Endothelial cell of umbilical vein (primary cell): ENCODE measurements at places on chromosomes 3 and 15. TPM values are rescaled to one million over a fixed set of nuclear protein-coding genes. Genes with fewer than 3 reads are reported as not detected.
A peak's percentile ranks its signal among the peaks of the same experiment; 100 is the strongest.

Gene PPM1M
- 13.0 and 13.7 TPM in 2 replicates for total RNA-seq

Gene MAP6D1
- 3.2 and 3.5 TPM in 2 replicates for total RNA-seq

Gene FHIT
- 2.2 and 3.1 TPM in 2 replicates for total RNA-seq

Gene POLQ
- total RNA-seq, result 9.5 and 10.8 TPM in 2 replicates

Gene STT3B
- 113 and 114 TPM in 2 replicates for total RNA-seq

- no peak for DNase-seq
- H3K27me3 ChIP-seq, result no peaks in the 10 kb centered on the region
- H3K27ac ChIP-seq, result no peak overlapping the region
- no peaks in the 10 kb centered on the region for H3K4me1 ChIP-seq
Measured at GRCh38 chr15:54289590-54290136, 311.4 kb downstream of the UNC13C start.

DNA sequence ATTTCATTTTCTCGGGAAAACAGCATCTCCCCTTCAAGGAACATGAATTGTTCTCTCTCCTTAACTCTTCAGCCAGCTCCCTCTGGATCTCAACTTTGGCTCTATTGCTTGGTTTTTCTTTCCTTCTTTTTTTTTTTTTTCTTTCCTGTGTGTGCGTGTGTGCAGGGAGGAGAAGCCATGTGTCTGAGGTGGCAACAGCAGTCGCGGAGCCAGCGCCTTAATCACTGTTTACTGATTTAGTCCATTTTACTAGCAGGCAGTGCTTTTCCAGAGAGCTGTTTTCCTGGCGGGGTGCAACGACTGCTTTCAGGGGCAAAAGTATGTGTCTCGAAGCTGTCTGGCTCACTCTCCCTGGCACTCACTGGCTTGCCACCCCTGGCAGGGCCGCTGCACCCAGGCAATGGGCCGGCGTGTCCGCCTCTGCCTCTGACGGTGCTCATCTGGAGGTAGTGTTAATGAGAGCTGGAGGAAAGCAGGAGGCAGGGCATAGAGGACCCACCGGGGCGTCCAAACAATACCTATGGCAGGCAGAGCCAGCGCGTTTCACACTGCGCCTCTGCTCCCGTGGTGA, 835.4 kb upstream of the NR2F2 start:
- DNase-seq, result no peak
- no peak overlapping the region for H3K4me3 ChIP-seq
- peaks cover 3% of the 10 kb centered on the region for H3K4me1 ChIP-seq
- H3K27me3 ChIP-seq, result no peaks in the 10 kb centered on the region
- H3K27ac ChIP-seq, result no peak overlapping the region

- H3K4me3 ChIP-seq, result no peak overlapping the region
- H3K27ac ChIP-seq, result peak overlapping the region; percentile 98
- H3K4me1 ChIP-seq, result peaks cover 50% of the 10 kb centered on the region
Measured at GRCh38 chr3:11288786-11289637, 16.8 kb downstream of the ATG7 start.

GRCh38 chr3:81951636-81952035, 190.2 kb upstream of the GBE1 start:
- no peak for DNase-seq
- H3K27me3 ChIP-seq, result no peaks in the 10 kb centered on the region
- no peaks in the 10 kb centered on the region for H3K36me3 ChIP-seq
- H3K4me1 ChIP-seq, result no peaks in the 10 kb centered on the region
- H3K4me3 ChIP-seq, result no peak overlapping the region

- no peaks in the 10 kb centered on the region for H3K27me3 ChIP-seq
- no peak overlapping the region for H3K4me3 ChIP-seq
- no peak overlapping the region for H3K27ac ChIP-seq
- peak; percentile 70 for DNase-seq
- peaks cover 25% of the 10 kb centered on the region for H3K4me1 ChIP-seq
Measured at GRCh38 chr15:63015618-63016017, 26.9 kb upstream of the TPM1 start.

GRCh38 chr3:21621181-21621651, 129.8 kb downstream of the ZNF385D start:
- no peaks in the 10 kb centered on the region for H3K27me3 ChIP-seq
- no peak overlapping the region for H3K27ac ChIP-seq
- no peak for DNase-seq
- no peaks in the 10 kb centered on the region for H3K36me3 ChIP-seq
- no peak overlapping the region for H3K4me3 ChIP-seq

DNA sequence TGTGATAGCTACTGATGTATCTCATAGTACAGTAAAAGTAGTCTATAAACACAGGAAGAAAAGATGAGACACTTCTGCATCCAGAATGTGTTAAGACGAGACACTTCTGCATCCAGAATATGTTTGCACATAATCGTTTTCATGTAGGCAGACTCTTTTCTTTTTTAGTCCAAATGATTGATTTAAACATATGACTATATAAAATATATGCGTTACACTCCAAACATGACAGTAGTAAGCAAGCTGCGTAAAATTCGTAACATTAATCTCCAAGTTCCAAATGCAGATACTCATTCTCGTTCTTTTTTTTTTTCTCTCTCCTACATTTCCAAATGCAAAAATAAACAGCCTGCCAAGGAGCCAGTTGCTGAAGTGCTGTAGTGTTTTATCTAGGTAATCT, 82.6 kb downstream of the FNDC3B start:
- no peak for DNase-seq
- no peak overlapping the region for H3K4me3 ChIP-seq
- peaks cover 21% of the 10 kb centered on the region for H3K4me1 ChIP-seq
- H3K27ac ChIP-seq, result no peak overlapping the region
- H3K36me3 ChIP-seq, result peaks cover 19% of the 10 kb centered on the region

DNA sequence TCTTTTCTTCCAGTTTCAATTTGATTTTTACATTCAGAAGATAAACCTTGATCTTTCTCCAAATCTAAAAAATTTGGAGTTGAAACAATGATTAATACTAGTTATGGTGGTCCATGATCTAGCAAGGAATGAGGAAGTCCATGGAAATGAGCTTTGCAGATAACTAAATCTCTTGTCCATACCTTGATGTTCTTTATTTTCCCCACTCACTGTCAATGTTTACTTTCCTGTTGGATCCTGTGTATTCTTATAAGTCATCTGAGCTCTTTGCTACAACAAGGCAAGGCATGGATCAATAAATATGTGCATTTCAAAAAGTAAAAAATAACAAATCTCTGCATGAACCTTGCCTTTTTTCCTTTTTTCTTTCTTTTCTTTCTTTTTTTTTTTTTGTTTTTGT, 6.2 kb upstream of the MYO1E start:
- H3K27me3 ChIP-seq, result no peaks in the 10 kb centered on the region
- no peak overlapping the region for H3K4me3 ChIP-seq
- H3K4me1 ChIP-seq, result no peaks in the 10 kb centered on the region
- no peak for DNase-seq
- H3K36me3 ChIP-seq, result no peaks in the 10 kb centered on the region
- H3K27ac ChIP-seq, result no peak overlapping the region

- H3K4me1 ChIP-seq, result no peaks in the 10 kb centered on the region
- H3K4me3 ChIP-seq, result no peak overlapping the region
- H3K27me3 ChIP-seq, result no peaks in the 10 kb centered on the region
- H3K27ac ChIP-seq, result no peak overlapping the region
Measured at GRCh38 chr15:72706266-72706665, 20.3 kb downstream of the BBS4 start.

GRCh38 chr3:159548675-159549335, 439.8 kb upstream of the IL12A start:
- H3K4me1 ChIP-seq, result no peaks in the 10 kb centered on the region
- no peak overlapping the region for H3K4me3 ChIP-seq
- no peak overlapping the region for H3K27ac ChIP-seq
- H3K36me3 ChIP-seq, result no peaks in the 10 kb centered on the region
- H3K27me3 ChIP-seq, result no peaks in the 10 kb centered on the region

DNA sequence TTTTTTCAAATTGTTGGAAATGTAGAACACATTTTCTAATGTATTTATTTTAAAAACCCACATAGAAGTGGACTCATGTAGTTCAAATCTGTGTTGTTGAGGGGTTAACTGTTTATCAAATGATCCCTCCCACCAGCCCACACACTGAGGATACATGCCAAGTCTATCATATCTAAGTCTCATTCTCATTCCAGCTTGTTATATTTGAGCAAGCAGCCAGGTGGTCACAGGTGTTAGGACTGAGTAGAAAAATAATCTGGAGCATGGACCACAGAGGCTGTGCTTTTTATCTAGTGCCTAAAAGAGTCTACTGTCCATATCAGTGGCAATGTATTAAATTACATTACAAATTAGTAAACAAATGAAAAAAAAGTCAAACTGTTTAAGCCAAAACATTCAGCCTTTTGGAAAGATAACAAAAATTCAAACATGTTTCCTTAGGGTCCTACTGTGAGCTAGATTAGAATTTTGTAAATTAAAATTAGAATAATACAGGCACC, 20.7 kb upstream of the SPESP1 start:
- H3K27me3 ChIP-seq, result peaks cover 9% of the 10 kb centered on the region
- no peaks in the 10 kb centered on the region for H3K4me1 ChIP-seq
- DNase-seq, result no peak
- no peak overlapping the region for H3K4me3 ChIP-seq
- no peak overlapping the region for H3K27ac ChIP-seq
- H3K36me3 ChIP-seq, result no peaks in the 10 kb centered on the region

GRCh38 chr3:52231502-52232278, 6.2 kb upstream of the TLR9 start:
- no peak overlapping the region for H3K27ac ChIP-seq
- DNase-seq, result peak; percentile 54
- no peak overlapping the region for H3K4me3 ChIP-seq
- no peaks in the 10 kb centered on the region for H3K27me3 ChIP-seq
- peaks cover 27% of the 10 kb centered on the region for H3K36me3 ChIP-seq
- no peaks in the 10 kb centered on the region for H3K4me1 ChIP-seq

DNA sequence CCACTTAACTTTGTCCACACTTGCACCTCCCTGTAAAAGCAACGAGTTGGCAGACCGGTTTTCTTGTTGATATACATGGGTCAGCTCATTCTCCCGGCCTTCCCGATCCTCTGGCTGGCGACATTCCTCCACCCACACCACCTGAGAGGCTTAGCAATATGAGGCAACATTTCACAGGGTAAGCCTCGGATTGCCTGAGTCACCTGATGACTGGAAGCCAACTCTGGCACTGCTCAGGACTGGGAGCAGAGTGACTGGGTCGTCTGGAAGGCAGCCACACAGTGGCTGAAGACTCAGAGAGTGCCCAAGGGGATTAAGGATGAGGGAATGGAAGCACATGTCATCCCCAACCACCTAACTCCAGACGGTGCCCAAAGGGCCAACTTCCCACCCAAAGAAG, 9.8 kb downstream of the HOMER2 start:
- no peak overlapping the region for H3K4me3 ChIP-seq
- no peak overlapping the region for H3K27ac ChIP-seq
- H3K4me1 ChIP-seq, result no peaks in the 10 kb centered on the region
